Endothelial cell of umbilical vein (primary cell): ENCODE measurements at places on chromosomes 1 and 21. TPM values are rescaled to one million over a fixed set of nuclear protein-coding genes. Genes with fewer than 3 reads are reported as not detected.

Gene SLC30A2
- not detected in 2 replicates for total RNA-seq

Gene PROX1
- 3.3 and 4.0 TPM in 2 replicates for total RNA-seq

Gene LGALS8
- total RNA-seq: 48.1 and 49.9 TPM in 2 replicates

Gene CFHR2
- not detected in 2 replicates for total RNA-seq

Gene RPTN
- not detected in 2 replicates for total RNA-seq

DNA sequence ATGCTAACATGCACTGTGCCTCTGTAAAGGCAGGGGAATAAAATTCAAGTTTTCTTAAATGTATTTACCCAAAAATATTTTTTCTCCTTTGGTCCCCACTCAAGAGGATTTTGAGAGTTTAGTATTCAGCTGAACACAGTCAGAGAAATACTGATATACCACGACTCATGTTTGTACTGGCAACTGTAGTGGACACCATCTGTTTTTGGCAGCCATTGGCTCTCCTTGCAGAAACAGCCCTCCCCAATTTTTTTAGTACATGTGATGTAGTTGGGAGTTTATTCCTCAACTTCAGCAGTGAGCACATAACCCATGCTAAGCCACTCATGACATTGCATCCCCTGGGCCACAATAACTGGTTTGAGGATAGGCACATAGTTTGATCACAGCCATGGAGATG is 154.8 kb upstream of the POU3F1 start:
- H3K27ac ChIP-seq: no peak overlapping the region
- no peaks in the 10 kb centered on the region for H3K4me1 ChIP-seq
- no peak overlapping the region for H3K4me3 ChIP-seq
- H3K27me3 ChIP-seq: no peaks in the 10 kb centered on the region

DNA sequence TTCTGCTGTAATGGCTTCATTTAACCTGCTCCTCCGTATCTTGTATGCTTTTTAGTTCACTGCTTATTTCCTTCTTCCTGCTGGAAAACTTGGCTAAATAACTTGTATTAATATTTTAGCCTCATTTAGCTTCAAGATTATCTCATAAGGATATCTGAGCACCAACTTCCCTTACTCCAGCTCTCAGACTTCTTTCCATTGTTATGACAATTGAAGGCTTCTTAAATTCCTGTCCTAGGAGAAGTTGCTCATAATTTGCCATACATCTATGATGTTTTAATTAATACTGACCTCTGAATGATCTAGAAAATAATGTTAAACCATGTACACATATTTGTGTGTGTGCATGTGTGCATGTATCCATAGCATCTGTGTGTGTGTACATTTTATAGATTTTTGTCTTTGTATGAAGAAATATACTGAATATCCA is 1524.4 kb upstream of the TPTE start:
- H3K4me3 ChIP-seq: no peak overlapping the region
- no peaks in the 10 kb centered on the region for H3K27me3 ChIP-seq
- DNase-seq: no peak
- no peaks in the 10 kb centered on the region for H3K4me1 ChIP-seq
- H3K36me3 ChIP-seq: no peaks in the 10 kb centered on the region
- H3K27ac ChIP-seq: no peak overlapping the region

DNA sequence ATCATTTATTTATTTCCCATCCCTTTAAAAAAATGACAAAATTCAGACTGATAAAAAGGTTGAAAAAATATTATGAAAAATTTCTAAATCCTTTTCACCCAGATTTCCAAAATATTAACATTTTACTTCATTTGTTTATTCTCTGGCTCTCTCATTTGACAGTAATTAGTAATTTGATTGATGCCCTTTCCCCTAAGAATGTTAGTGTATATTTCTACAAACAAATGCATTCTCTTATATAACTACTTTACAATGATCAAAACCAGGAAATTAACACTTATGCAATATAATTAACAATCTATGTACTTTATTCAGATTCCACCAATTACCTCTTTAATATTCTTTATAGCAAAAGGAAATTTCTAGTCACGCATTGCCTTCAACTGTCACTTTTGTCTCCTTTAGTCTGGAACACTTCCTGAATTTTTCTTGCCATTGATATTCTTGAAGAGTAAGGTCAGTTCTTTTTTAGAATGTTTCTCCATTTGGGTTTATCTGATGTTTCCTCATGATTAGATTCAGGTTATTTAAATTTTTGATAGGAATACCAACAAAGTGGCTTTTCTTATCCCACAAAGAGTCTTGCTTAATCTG is 3.9 kb downstream of the CD53 start:
- H3K27ac ChIP-seq: no peak overlapping the region
- H3K27me3 ChIP-seq: no peaks in the 10 kb centered on the region
- no peaks in the 10 kb centered on the region for H3K36me3 ChIP-seq
- no peak overlapping the region for H3K4me3 ChIP-seq
- H3K4me1 ChIP-seq: no peaks in the 10 kb centered on the region

DNA sequence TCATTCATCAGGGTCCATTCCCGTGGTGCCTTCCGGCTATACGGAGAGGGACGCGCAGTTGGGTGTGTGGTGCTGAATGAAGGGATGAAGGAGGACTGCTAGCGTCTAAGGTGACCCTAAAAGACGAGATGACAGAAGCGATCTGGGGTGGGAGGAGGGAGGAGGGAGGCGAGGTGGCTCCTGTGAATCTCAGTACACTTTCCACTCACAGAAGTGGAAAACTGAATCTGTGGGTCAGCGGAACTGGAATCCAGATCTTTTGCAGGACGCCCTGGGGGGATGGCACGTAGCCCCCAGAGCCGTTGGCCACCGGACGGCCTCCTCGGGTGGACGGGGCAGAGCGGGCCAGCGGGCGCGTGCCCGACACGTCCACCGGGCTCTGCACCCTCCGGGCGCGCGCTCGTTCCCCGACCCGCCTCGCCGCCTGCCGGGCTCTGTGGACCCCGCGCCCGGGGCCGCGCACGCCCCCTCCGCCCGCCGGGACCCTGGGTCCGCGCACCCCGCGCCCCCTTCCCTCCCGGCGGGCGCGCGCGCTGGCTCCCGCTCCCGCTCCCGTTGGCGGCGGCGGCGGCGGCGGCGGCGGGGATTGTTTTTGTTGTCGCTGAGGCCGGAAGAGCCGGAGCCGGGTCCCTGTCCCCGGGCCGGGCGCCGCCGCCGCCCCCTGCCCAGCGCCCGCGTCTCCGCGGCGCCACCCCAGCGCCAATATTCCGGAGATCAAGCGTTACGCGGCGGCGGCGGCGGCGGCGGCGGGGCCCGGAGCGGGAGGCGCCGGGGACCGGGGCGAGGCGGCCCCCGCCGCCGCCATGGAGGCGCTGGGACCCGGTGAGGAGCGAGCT is at the start of gene AGO4:
Gene AGO4, plus strand, starts transcription at position 403 of the 836 bp plus-strand sequence. Its CDS starts 401 bp downstream, at position 804.
- H3K4me1 ChIP-seq: peaks cover 12% of the 10 kb centered on the region
- peak within 1 kb of the TSS; percentile 65 for H3K27ac ChIP-seq

- no peaks in the 10 kb centered on the region for H3K4me1 ChIP-seq
- H3K36me3 ChIP-seq: no peaks in the 10 kb centered on the region
- H3K27me3 ChIP-seq: no peaks in the 10 kb centered on the region
- H3K27ac ChIP-seq: no peak overlapping the region
- H3K4me3 ChIP-seq: no peak overlapping the region
- no peak for DNase-seq
Observed at GRCh38 chr1:192958871-192959270, 100.3 kb downstream of the UCHL5 start.

DNA sequence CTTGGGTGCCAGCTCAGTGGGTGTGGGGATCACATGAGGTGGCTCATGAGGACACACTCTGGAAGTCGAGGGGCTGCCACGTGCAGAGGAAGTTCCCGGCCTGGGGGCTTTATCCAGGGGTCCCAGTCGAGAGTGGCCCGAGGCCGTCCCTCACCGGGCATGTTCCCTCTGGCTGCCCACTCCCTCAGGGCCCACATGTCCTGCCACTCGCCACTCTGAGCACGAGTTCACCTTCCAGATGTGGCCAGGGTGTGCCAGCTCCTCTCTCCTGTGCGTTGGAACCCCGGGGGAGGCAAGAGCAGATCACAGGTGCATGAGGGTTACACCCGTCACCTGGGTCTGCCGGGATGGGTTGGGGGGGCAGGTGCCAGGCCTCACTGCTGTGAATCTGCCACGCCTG is 14.6 kb downstream of the TMEM201 start:
- H3K27ac ChIP-seq: no peak overlapping the region
- DNase-seq: no peak
- H3K4me3 ChIP-seq: no peak overlapping the region
- H3K27me3 ChIP-seq: no peaks in the 10 kb centered on the region

- peaks cover 6% of the 10 kb centered on the region for H3K27me3 ChIP-seq
- H3K27ac ChIP-seq: no peak overlapping the region
- no peaks in the 10 kb centered on the region for H3K36me3 ChIP-seq
- DNase-seq: no peak
- H3K4me3 ChIP-seq: no peak overlapping the region
Observed at GRCh38 chr21:43188592-43189210, 19.9 kb downstream of the CRYAA start.

GRCh38 chr1:243465081-243465480 is 209.2 kb downstream of the SDCCAG8 start:
- no peak overlapping the region for H3K4me3 ChIP-seq
- no peaks in the 10 kb centered on the region for H3K27me3 ChIP-seq
- DNase-seq: no peak
- no peaks in the 10 kb centered on the region for H3K36me3 ChIP-seq
- H3K27ac ChIP-seq: no peak overlapping the region

DNA sequence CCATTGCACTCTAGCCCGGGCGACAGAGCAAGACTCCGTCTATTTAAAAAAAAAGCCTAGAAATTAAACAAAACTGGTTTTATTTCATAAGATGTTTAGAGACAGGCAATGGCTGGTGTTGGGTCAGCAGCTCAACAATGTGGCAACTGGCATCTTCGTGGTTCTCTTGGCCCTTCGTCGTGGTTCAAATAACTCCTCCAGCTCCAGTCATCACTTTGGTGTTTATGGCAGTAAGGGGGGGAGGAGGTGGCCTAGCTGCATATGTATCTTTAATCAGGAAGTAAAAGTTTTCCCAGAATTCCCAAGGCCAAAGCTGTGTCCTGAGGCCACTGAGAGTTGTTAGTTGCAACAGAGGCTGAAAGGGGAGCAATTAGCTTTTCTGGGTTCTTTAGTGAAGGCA is 13.0 kb upstream of the LTN1 start:
- no peak overlapping the region for H3K4me3 ChIP-seq
- H3K27me3 ChIP-seq: no peaks in the 10 kb centered on the region
- peaks cover 6% of the 10 kb centered on the region for H3K36me3 ChIP-seq
- H3K27ac ChIP-seq: no peak overlapping the region

DNA sequence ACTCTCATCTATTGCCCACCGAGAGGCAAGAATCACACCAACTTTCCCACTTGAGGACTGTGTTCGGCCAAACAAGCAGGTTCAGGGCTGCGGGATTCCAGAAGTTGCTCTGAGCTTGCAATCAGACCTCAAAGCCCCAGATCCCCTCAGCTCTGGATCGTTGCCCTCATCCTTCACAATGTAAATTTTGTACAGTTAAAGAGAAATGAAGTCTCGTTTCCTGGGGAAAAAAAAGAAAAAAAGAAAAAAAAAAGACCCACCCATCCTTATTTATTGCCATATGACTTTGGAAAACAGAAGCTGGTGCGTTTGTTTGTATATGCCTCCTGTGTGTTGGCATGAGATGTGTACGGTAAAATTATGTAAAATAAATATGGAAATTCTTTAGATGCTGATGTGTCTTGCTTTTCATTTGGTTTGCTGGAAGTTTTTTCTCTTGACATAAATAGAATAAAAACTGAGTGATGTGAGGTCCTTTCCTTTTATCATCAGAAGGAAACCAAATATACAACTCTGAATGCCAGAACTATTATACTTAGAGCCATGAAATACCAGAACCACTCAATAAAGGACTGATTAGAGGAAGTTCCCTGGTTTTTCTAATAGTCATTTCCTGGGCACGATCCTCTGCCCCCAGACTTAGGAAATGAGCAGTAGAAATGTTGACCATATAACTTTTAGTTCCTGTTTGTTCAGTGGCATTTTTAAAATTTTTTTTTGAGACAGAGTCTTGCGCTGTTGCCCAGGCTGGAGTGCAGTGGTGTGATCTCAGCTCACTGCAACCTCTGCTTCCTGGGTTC is 48.7 kb downstream of the LHX4 start:
- peak overlapping the region; percentile 19 for H3K27ac ChIP-seq
- DNase-seq: peak; percentile 55
- H3K36me3 ChIP-seq: no peaks in the 10 kb centered on the region

- peak overlapping the region; percentile 67 for H3K27ac ChIP-seq
- no peaks in the 10 kb centered on the region for H3K27me3 ChIP-seq
- peak overlapping the region; percentile 93 for H3K4me3 ChIP-seq
- no peak for DNase-seq
- H3K4me1 ChIP-seq: peaks cover 32% of the 10 kb centered on the region
Observed at GRCh38 chr1:183634429-183635065, 1.0 kb downstream of the ARPC5 start.

- no peak overlapping the region for H3K4me3 ChIP-seq
- no peaks in the 10 kb centered on the region for H3K27me3 ChIP-seq
- no peak for DNase-seq
- no peaks in the 10 kb centered on the region for H3K4me1 ChIP-seq
Observed at GRCh38 chr1:17381161-17381560, 9.2 kb downstream of the PADI6 start.

GRCh38 chr1:179143322-179143721 is 61.5 kb downstream of the TOR3A start:
- peaks cover 46% of the 10 kb centered on the region for H3K4me1 ChIP-seq
- H3K27ac ChIP-seq: peak overlapping the region; percentile 95
- peaks cover 5% of the 10 kb centered on the region for H3K36me3 ChIP-seq
- DNase-seq: no peak
- H3K27me3 ChIP-seq: no peaks in the 10 kb centered on the region

DNA sequence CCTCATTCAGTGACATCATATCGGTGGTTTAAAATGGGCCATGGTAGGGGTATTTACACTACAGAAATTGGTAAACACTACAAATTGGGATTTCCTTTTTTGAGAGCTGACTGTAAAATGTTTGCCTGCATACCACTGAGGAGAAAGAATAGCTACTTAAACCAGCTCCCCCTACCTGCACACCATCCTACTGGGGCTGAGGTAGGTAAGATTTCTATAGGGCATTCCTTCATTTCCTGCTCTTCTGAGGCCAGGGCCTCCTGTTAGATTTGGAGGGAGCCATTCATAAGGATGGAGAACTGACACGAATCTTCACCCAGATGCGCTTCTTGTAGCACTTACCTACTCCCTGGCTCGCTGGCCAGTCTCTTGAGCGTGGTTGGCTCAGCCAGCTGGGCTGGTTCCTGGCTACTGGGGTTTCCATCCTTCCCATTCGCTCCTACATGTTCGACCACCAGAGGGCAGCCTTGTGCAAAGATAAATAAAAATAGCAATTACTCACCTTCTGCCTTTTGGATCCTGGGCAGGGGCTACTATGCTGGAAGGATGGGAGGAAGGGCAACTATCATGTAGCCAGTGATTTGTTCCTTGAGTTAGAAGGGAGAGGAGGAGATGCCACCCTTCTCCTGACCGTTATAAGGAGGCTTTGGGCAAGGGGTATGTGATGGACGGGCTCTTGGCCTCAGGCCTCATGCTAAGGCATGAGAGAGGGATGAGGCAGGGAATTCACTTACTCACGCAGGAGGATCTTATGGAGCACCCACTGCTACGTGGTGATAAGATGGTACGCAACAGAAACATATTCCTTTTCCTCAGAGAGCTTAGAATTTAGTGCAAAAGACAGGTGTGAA is 10.7 kb downstream of the OPTC start:
- H3K4me1 ChIP-seq: peaks cover 4% of the 10 kb centered on the region
- peaks cover 3% of the 10 kb centered on the region for H3K27me3 ChIP-seq
- no peaks in the 10 kb centered on the region for H3K36me3 ChIP-seq
- DNase-seq: peak; percentile 73
- H3K27ac ChIP-seq: no peak overlapping the region

GRCh38 chr1:95219407-95219806 is 14.6 kb upstream of the RWDD3 start:
- no peak overlapping the region for H3K4me3 ChIP-seq
- no peaks in the 10 kb centered on the region for H3K4me1 ChIP-seq
- no peaks in the 10 kb centered on the region for H3K27me3 ChIP-seq

GRCh38 chr1:91651243-91651642 is 150.6 kb downstream of the CDC7 start:
- DNase-seq: no peak
- H3K36me3 ChIP-seq: no peaks in the 10 kb centered on the region
- no peaks in the 10 kb centered on the region for H3K27me3 ChIP-seq
- no peaks in the 10 kb centered on the region for H3K4me1 ChIP-seq
- H3K4me3 ChIP-seq: no peak overlapping the region
- no peak overlapping the region for H3K27ac ChIP-seq
